ENCODE measurements at places on chromosomes 1 and 21. TPM values are rescaled to one million over a fixed set of nuclear protein-coding genes. Genes with fewer than 3 reads are reported as not detected.

The MFAP2 gene
- total RNA-seq = 7.3 TPM

The NEK7 gene
- 15.1 TPM for total RNA-seq

The LRRC53 gene
- total RNA-seq = under 0.01 TPM

The ITLN2 gene
- not detected for total RNA-seq

The LCE5A gene
- total RNA-seq = not detected
